Activated naive CD4-positive, alpha-beta T cell (primary cell): ENCODE measurements at places on chromosomes 5 and 9.

DNA sequence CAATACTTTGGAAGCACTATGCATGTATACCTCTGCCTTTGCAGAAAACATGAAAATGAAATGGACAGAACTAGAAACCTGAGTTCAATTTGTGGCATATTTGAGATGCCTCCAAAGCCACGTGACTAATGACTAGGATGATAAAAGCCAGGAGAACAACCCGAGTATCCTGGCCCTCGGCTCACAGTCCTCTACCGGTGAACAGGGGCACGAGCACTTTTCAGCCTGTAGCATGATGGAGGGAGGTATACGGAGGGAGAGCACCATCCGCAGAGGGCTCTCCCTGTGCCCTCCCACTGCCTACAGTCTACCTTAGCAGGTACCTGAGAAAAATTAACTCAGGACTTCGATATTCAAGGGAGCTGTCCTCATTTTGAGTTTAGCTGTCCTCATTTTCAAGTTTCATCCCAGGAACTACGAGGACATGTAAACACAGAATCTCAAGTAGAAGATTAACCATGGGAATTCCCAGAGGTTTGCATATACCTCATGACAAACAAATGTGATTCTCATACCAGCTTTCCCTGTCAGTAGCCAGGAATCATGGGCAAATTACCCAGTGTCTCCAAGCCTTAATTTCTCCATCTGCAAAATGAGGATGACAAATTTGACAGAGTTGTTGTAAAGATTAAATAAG is 249.3 kb downstream of the DNAH5 start:
- no peak for DNase-seq

DNA sequence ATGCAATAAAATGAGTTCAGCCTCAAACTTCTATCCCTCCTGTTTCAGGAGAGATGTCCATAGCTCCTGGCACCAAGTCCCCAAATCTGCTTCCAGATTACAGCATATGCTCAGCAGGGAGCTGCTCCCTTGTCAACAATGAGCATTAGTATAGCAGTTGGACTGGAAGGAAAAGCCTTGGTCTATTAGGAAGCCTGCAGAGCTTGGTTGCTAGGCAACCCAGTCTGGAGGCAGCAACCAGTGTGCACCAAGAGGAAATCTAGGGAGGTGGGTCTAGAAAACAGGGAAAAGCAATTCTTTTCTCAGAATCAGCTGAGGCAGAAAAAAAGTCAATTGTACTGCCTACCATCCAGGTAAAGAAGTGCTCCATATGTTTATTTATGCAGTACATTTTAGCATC is 229.5 kb upstream of the NMUR2 start:
- no peak for DNase-seq

GRCh38 chr5:42595597-42595996 is 161.0 kb upstream of the CCDC152 start:
- DNase-seq = no peak

DNA sequence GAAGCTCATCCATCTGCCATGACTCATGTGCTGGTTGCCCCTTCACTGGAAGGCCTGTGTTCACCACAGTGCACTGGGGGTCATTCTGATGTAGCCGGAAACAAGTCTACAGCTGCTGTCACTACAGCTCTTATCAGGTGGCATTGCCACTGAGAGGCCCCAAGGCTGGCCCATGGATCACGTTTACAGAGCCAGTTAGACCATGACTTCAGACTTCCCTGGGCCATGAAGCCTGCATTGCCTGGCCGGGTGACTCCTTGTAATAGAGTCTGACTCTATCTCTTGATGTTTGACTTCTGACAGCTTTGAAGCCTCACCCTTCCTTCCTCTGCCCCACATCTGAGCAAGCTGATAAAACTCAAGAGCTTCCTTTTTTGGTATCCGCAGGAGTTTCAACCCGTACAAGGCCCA is 473.5 kb upstream of the DAP start:
- DNase-seq = no peak

DNA sequence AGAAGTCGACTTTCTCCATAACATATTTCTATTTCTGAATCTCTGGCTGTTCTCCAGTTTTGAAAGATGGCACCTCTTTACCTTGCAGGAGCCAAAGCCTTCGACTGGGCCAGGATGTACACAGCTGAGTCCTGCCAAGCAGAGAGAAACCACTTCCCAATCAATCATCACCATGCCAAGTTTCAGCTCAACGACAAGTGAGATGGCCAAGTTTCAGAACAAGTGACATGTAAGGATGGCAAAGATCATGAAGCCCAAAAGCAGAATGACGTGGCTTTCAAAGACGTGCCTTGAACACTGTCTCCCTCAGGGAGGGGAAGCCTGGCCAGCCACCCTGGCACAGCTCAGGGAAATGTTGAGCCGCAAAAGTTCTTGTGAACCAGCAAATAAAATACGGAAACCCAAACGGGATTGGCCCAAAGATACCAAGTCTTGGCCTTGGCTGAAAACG is 17.7 kb downstream of the STK10 start:
- no peak for DNase-seq

GRCh38 chr5:95843733-95844223 is 21.3 kb upstream of the GLRX start:
- no peak for DNase-seq

DNA sequence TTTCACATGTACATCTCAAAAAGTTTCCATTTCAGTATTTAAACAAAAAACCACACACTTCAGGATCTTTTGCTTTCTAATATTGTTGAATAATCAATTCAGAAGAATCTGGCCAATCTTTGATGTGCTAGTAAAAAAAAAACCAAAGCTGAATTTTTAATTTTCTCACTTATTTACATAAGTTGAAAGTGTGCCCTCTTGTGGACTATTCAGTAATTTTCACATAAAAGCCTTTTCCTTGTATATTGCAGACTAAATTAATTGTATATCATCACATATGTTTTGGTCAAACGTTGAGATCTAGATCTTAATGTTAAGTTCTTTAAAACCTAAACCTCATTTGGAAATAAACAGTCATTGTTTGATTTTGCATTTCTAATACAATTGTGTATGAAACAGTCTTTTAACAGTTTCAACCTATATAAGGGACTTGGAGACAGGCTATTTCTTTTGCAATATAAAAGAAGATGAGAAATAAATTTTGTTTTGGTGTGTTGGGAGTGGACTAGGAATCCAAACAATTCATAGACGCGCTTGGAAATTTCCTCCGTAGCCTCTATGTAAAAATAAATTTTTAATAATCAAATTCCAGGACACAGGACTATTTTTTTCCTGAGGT is 68.1 kb downstream of the NIPBL start:
- no peak for DNase-seq

DNA sequence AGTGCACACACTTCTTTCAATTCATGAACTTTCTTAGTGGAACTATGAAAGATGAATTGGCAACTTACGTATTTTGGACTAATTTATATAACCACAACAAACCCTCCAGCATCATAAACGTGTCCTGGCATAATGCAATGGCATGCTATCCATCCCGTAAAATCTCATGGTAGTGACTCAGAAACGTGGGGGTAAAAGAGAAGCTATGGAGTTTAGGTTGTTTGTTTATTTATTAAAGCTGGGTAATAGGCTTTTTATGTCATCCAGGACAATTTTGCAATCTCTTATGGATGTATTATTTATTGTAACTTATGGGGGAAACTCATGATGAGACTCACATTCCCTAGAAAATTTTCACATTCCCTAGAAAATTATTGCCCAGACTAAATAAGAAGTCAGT is 106.3 kb downstream of the GDA start:
- no peak for DNase-seq

DNA sequence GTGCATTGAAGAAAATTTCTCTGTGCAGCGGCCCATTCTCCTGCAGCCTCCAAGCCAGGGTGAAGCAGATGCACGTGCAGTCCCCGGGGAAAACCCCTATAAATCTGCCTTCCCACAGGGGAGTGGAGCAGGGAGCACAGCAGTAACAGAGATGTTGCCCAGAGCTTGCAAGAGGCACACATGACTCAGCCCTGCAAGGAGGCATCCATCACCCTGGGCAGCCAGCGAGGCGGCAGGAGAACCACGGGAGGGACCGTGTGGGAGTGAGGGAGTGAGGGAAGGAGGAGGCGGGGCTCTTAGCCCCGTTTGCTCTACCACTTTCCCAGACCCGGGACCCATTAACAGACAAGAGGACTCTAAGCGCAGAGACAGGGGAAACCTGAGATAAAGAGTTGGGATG is 96.2 kb upstream of the ARAP3 start:
- no peak for DNase-seq

DNA sequence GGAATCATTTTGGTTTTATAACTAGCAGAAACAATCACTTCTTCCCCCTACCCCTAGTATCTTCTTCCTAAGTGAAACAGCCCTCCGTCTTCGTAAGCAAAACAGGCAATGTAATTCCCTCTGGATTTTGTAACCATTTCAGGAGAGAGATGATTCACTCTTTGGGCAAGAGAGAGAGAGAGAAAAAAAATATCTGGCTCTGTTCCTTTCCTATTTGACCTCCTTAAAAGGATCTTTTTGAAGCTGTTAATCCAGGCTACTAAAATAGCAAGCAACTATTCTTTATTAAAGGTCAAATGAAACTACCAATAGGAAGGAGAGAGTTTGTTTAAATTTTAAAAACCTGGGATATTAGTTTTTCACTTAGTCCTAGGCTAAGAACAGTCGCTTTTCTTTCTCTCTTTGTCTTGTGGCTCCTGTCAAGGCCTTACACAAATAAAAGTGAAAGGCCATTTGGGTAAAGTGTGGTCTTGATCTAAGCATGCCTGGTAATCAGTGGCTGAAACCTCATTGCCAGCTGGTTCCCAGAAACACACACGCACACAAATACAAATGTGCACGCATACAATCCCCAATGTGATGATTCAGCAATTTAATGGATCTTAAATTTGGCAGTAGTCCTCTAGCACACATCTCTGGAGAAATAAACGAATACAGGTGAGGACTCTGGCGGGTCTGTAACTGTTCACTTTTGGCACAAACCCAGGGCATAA is 70.2 kb downstream of the PRUNE2 start:
- DNase-seq = no peak

DNA sequence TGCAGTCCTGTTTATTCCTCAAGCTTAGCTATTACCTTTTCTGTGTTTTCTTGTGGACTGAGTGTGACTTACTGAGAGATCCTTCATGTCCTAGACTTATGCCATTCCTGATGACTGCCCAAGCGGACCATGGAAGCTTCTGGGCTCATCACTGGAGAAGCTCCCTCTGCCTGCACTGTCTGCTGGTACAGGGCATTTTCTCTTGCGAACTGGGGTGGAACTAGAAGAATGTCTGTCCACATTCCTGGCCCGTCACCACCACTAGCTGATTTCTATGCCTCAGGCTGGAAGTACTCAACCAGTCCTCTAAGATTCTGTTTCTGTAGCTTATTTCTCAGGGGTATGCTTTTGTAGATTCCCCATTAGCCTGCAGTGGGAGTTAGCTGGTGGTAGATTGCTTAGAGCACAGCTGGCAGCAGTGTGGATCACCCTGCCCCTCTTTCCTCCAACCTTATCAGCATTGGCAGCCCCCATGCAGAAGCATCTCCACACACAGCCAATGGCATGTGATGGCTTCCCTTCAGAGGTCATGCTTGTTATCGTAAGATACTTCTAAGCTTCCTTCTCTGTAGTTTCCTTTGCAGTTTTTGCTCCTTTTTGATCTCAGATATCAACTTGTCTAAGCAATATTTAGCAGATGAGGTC is 12.4 kb downstream of the SLC36A1 start:
- no peak for DNase-seq

GRCh38 chr5:108303611-108304010 is 78.3 kb downstream of the FBXL17 start:
- no peak for DNase-seq

- peak; percentile 1 for DNase-seq
Measured at GRCh38 chr9:21591221-21592062, 109.3 kb upstream of the IFNE start.

GRCh38 chr5:163564321-163564938 is 59.0 kb downstream of the MAT2B start:
- DNase-seq = peak; percentile 1

- no peak for DNase-seq
Measured at GRCh38 chr5:85462957-85463356, 1078.3 kb upstream of the EDIL3 start.

DNA sequence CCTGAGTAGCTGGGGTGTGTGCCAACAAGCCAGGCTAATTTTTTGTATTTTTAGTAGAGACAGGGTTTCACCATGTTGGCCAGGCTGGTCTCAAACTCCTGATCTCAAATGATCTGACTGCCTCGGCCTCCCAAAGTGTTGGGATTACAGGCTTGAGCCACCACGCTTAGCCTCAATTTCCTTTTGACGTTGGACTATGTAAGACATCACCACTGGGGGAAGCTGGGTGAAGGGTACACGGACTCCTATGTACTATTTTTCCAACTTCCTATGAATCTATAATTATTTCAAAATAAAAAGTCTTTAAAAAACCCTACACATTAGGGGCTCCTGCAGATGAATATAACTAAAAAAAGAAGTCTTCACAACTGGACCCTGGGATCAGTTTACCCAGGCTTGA is 44.0 kb downstream of the NKX2-5 start:
- no peak for DNase-seq

- DNase-seq = no peak
Measured at GRCh38 chr5:179008667-179009066, 13.5 kb upstream of the GRM6 start.

DNA sequence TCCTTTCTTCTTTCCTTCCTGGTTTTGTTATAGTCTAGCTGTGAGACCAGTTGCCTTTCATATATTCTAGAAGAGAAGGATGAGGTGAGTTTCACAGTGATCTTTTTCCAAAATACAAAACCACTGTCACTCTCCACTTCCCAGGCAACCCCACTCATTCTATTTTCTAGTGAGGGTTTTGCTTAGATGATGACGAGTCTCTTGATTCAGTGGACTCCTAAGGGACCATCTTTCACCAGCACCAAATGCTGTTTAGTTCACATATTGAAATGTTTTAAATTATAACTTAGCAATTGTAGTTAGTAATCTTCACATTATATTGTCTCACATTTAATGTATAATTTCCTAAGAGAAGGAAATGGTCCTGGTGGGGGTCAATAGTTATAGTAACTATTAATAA is 25.2 kb downstream of the PIK3R1 start:
- DNase-seq = no peak

- DNase-seq = no peak
Measured at GRCh38 chr9:72023596-72023995, 36.8 kb downstream of the C9orf57 start.

DNA sequence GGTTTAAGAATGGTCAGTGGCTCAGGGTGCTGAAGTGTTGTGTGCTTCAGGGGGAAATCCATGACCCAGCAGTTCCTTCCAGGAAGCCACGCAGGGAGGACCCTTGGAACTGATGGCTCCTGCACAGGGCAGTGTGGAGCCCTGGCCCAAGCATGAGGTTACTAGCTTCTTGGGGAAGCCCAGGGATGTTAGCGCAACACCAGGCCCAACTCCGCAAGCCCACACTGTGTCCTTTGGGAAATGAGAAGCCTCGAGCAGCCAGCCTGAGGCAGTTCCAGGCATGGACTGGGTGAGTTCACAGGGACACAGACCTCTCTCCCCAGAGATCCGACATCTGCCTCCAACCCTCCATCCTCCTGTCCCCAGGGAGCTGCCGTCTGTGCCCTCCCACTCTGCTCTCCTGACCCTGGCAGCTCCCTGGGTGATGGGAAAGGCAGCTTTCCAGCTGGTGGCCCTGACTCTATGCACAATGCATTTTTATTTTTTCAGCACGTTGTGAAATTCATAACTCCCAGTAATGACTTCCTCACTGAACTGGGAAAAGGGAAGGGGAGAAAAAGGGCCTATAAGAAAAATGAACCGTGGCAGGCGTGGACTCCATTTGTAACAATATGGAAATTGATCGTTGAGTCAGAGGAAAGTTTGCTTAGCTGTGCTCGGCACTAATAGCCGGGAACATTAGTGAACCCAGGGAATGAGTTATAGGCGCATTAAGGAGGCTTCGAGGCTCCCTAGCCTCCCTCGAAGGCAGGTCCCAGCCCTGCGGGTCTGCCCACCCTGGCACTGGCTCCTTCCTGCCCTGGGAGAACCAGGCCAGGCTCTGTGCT is 34.1 kb downstream of the LMX1B start:
- no peak for DNase-seq
